Ureter (tissue), 1 donor: ENCODE measurements at places on chromosomes 16 and 17.

DNA sequence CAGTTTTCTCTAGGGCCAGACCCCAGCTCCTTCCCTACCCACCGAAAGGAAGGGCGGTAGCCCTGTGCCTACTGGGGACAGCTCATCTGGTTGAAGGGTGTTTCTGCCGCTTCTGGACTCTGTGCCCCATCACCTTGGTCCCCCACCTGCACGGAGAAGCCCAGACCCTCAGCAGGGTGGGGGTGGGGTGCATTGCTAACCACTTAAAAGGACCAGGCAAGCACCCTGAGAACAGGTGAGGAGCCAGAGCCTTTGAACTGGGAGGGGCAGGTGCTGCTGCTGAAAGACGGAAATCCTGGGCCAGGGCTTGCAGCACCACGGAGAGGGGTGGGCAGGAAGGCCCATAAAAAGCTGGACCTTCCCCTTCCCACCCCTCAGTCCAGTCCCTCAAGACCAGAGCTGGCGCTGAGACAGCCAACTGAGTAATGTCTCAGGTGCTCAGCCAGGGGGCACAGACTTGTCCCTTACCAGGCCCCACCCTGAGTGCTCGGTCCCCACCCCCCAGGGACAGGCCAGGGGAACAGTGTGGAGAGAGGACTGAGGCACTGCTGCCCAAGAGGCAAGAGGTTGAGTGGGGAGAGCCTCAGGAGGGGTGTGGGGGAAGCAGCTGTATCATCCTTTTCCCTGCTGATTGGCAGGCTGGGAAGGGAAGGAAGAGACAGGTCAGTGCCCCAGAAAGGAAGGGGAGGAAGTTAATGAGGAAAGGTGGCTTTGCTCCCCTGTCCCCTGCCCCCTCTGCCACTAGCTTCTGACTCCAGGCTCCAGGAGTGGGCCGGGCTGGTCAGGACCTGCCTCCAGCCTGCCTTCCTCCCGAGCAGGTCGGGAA lies 10.9 kb upstream of the SP2 start:
- DNase-seq = no peak

- DNase-seq = no peak
These were observed 80.0 kb upstream of the HNF1B start for GRCh38 chr17:37824534-37825485.

- DNase-seq = no peak
These were observed 90.0 kb downstream of the ELAC2 start for GRCh38 chr17:12927541-12928425.

DNA sequence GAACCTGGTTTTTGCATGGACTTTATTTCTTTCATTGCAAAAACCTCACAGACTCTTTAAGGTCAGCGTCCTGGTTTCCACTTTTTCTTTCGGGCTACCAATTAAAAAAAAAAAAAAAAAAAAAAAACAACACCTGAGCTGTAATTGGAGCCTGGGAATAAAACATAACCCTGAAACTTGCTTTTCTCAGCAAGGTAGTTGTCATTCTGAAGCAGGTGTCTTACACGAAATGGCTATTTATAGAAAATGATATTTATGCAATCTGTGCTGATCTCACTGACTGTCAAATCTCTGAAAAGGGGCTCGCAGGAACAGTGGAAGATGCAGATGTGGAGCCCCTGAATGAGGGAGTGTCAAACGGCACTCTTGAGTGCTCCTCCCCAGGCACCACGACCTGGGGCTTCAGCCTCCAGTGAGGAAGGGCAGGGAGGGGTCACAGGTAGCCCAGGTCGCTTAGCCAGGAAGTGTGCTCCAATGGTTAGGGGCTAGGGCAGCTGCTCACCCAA lies 10.4 kb upstream of the COTL1 start:
- no peak for DNase-seq

- DNase-seq = no peak
These were observed 4.3 kb downstream of the MT1H start for GRCh38 chr16:56673921-56674320.

DNA sequence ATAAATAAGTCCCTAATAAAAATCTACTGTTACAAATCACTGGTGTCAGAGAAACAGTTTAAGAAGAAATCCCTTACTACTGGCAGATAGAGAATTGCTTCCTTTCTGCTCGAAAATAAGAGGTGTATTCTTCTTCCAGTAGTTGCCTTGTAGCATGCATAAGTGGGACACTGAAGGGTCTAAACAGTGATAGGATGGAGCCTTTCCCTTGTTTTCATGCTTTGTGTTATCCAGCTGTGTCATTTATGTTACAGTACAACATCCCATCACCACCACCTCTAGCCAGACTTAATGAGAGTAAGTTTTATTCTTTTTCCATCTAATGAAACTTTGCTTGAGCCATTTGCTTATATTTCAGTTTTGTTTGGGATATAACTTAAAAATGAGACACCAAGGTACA lies 54.3 kb downstream of the NLK start:
- DNase-seq = no peak

GRCh38 chr17:74391771-74392170 lies 24.5 kb downstream of the GPR142 start:
- DNase-seq = no peak

DNA sequence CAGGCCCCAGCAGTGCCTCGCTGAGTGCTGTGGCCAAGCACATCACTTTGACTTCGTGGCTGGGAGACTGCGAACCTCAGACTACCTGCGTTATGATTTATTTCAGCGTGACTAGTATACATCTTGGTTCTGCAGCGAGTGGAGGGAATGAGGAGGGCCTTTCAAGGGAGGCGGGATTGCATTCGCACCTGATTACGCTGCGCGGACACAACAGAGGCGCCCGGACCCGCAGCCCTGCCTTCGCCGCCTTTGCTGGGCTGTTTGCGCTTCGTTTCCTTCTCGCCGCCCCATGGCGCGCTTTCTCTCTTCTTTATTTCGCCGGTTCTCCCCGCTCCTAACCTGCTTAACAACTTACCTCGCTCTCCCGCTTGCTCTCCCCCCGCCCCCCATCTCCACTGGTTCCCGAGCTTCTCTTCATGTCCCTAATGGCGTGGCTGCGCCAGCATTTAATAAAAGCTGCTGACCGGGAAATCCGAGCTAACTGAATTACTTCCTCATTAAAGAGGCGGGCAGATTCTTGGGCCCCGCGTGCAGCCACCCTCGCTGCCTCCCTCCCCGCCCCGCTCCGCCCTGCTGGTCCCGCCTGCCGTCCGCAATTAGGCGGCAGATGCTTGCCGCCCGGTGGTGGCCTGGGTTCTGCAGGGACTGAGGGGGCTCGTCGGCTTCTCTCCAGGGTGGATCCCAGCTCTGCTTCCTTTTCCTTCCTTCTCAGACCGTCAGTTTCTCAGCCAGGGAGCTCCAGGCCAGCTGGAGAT lies 257.6 kb upstream of the SDK2 start:
- DNase-seq = peak; percentile 60

GRCh38 chr17:42347198-42347597 lies 41.0 kb downstream of the STAT3 start:
- peak; percentile 69 for DNase-seq

GRCh38 chr17:9228408-9229159 lies 207.3 kb downstream of the NTN1 start:
- no peak for DNase-seq

- DNase-seq = peak; percentile 37
These were observed 15.3 kb downstream of the MEAK7 start for GRCh38 chr16:84489131-84489530.

GRCh38 chr16:49899991-49900695 lies 44.2 kb upstream of the ZNF423 start:
- no peak for DNase-seq

GRCh38 chr17:73695035-73695738 lies 50.9 kb upstream of the SDK2 start:
- DNase-seq = no peak

GRCh38 chr17:47218896-47219430 lies 9.8 kb downstream of the MYL4 start:
- no peak for DNase-seq

- no peak for DNase-seq
These were observed 1.2 kb downstream of the NEUROD2 start for GRCh38 chr17:39606434-39607056.

GRCh38 chr16:49750341-49751000 lies 105.4 kb downstream of the ZNF423 start:
- DNase-seq = no peak

DNA sequence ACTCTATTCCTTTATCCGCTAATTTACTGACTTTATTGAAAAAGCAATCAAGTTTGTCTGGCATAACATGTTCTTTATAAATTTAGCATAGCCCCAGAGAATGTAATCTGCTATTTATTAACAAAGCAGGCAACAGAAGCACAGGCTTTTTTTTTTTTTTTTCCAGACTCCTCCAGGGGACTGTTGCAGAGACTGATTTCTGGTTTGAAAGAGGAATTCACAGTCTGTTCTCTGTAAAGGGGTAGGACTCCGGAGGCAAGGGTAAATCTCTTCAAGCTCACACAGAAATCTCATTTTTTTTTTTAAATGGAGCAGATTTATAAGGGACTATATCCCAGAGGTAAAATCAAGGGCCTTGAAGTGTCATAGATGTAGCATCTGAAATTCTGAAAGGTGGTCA lies 1386.5 kb upstream of the CDH8 start:
- no peak for DNase-seq

DNA sequence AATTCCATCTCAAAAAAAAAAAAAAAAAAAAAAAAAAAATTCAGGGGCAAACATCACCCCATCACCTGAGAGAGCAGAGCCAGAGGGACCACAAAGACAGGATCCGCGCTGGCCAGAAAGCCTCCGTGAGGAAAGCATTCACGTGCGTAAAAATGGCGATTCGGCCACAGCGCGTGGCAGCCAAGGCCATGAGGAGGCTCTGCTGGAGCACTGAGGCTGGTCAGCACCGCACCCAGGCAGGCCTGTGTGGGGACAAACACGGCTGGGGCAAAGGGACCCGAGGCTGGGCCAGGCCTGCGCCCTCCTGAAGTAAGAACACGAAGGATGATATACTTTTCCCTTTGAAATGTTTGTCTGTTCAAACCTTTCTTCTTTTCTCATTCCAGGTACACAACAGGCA lies 45.2 kb downstream of the MAP1LC3B start:
- DNase-seq = no peak

DNA sequence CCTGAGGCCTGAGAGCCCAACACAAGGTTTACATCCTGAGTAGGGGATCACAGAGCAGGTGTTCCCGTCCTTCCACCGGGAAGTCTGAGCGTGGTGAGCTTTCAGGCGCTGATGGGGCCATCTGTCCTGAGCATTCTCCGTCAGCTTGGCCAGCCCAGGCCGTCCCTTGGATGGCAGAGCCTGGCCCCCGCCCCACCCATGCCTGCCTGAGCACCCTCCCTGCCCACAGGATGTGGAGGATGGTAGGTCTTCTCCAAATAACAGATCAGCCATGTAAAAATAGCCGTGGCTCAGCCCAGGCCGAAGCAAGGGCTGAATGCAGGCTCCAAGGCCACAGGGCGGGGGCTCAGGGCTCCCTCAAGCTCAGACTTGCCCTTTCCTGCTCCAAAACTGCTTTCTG lies 20.2 kb downstream of the SPNS2 start:
- no peak for DNase-seq

DNA sequence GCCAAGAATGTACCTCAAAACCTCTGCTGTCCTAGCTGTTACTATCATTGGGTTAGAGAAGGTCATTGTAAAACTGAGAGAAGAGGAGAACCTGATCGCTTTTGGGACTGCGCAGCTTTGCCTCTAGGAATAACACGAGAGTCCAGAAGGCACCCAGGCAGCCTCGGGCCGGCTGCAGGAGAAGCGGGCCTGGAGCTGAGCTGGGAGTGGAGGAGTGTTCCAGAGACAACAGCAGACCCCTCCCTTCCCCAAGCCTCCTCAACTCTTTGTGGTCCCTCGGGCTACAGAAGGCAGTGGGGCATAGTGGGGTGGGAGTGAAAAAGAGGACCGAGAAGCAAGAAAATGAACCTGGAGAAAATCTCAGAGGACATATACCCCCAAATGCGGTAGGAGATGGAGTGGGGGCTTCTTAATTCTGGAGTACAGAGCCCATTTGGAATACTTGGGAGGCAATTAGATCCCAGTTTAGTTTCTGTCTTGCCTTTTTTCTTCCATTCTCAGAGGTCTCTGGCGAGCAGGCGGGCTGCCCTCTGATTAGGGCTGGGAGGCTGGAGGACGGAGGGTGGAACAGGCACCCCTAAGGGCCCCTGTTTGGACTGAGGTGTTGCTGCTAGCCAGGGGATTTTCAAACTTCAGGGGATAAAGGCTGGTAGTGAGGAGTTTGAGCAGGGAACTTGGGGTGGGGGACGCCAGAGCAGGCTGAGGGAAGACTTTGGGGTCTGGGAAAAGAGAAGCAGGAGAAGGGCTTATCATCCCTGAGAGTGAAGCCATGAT lies 13.3 kb upstream of the HOXB2 start:
- no peak for DNase-seq

DNA sequence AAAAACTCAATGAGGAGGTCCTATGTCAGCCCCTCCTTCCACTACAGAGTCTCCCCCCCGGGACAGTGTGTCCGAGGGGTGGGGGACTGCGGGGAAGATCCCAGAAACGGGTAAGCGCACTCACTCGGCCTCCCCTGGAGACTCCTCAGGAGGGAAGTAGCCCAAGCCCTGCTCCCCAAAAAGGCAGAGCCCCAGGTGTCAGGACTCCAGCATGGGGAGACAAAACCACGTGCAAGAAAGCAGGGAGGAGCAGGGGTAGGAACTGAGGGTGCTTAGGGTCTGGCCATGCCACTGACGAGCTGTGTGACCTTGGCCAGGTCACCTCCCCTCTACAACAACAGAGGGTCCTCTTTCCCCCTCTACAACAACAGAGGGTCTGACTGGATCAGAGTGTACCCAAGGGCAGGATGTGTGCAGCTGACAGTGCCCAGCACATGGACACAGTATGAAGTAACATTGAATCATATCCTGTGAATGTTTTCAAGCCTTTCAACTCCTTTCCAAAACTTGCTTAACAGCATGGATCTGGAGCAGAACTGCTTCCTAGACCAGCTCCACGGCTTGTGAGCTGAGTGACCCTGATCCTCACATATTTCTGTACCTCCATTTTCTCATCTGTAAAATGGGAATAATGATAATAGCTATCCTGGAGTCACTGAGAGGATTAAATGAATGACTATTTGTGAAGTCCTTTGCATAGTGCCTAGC lies 2.1 kb upstream of the NAGS start:
- DNase-seq = no peak

- DNase-seq = no peak
These were observed 52.8 kb downstream of the NDEL1 start for GRCh38 chr17:8488491-8488890.

- DNase-seq = no peak
These were observed 74.1 kb upstream of the TBX2 start for GRCh38 chr17:61325382-61326073.

GRCh38 chr16:54821731-54822130 lies 108.9 kb upstream of the IRX5 start:
- no peak for DNase-seq
